Stimulated activated CD4-positive, alpha-beta T cell treated with anti-CD3 and anti-CD28 coated beads, TNF-alpha, amount 100 ng/mL, for 4 hours (primary cell): ENCODE measurements at places on chromosomes 3 and 15.
A peak's percentile ranks its signal among the peaks of the same experiment; 100 is the strongest.

- DNase-seq, result no peak
Observed at GRCh38 chr3:147412917-147413685, 3.9 kb downstream of the ZIC1 start.

GRCh38 chr3:132730891-132731580 is 8.8 kb upstream of the NPHP3 start:
- no peak for DNase-seq

- no peak for DNase-seq
Observed at GRCh38 chr3:134708671-134709070, 57.8 kb upstream of the KY start.

DNA sequence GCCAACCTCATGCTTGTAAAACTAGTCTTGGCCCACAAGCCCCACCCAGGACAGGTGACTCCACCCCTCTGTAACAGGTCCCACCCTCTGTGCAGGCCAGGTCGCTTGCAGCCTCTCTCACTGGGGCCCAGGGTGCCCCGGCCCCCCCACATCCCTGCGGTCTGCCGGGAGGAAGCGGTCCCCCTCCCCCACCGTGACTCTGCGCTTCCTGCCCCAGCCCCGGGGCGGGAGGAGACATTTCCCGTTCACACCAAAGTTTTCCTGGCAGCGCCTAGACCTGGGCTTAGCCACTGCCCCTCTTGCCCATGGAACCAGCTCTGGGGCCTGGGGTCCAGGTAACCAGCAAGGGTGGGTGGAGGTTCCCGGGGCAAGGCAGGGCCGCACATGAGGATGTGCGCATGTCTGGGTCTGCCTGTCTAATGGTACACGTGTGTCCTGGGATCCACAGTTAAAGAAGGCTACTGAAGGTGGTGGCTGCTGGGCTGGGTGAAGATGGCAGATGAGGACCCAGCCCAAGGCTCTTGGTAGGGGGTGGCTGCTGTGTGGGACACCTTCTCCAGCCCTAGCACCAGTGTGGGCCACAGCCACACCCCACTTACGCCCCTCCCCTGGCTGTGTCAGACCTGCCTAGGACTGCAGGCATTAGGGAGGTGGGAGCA is 8.4 kb downstream of the NBEAL2 start:
- DNase-seq, result peak; percentile 71

- DNase-seq, result no peak
Observed at GRCh38 chr15:50244153-50244552, 21.4 kb downstream of the HDC start.

DNA sequence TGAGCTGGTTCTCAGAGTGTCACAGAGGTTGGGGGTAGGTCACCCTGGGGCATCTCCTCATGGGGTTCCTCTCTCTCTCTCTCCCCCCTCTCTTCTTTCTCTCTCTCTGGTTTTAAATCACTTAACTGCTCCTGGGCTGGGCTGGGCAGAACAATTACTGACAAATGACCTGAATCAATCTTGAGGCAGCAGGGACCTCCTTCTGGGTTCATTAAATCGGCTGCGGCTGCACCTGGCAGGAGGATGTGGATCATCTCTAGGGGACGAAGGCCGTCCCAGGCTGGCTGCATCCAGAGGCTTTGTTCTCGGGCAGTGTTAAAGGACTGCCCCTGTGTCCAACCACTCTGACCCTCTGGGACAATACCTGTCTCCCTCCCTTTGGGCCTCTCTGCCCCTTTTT is 143.1 kb downstream of the TLE3 start:
- DNase-seq, result no peak

- no peak for DNase-seq
Observed at GRCh38 chr15:99956022-99956775, 223.0 kb upstream of the LYSMD4 start.

- DNase-seq, result no peak
Observed at GRCh38 chr3:71142441-71143161, 440.9 kb downstream of the FOXP1 start.

GRCh38 chr3:27454914-27455313 is 29.3 kb downstream of the SLC4A7 start:
- no peak for DNase-seq

DNA sequence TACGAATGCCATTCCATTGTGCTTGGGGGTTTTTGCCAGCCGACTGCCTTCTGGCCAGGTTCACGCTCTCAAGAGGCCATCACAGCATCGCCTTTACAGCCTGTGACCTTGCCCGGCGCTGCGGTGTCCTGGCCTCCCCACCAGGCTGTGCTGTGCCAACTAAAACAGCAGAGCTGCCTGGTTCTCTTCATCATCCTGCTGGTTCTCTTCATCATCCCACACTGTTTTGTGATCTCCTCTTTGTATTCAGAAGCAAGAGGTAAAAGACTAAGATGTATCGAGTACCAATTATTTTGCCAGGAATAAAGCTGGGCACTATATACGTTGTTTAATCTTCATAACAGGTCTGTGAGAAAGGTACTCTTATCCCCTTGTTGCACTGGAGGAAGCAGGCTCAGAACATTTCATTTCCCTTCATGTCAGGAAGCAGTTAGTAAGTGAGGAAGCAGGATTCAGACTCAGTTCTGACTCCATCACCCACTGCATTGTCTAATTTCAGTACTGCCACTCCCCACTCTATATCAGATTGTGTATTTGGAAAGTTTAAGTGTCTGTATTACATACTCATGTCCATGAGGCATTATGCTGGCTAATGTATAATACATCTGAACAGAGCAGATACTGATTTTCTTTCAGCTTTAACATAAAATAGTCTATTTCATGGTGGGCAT is 92.7 kb downstream of the LRRC28 start:
- DNase-seq, result peak; percentile 38

- DNase-seq, result no peak
Observed at GRCh38 chr3:10408680-10409079, 87.8 kb upstream of the SEC13 start.

DNA sequence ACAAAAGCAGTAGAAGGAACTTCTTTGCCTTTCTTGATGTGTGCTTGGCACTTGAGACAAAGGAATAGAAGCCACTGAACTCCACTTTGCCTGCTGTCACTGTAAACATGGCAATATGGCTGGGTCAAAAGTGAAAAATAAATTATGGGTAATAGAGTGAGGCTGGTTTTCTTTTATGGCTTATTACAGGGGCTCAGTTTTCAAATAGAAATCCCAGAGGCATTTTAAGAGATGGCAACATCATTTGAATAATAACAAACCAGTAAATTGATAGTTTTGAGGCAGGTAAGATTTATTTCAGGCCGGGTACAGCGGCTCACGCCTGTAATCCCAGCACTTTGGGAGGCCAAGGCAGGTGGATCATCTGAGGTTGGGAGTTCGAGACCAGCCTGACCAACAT is 2.8 kb downstream of the C3orf52 start:
- no peak for DNase-seq

GRCh38 chr15:86741917-86742316 is 662.2 kb downstream of the AGBL1 start:
- DNase-seq, result no peak

GRCh38 chr3:193569119-193569518 is 14.4 kb upstream of the ATP13A4 start:
- DNase-seq, result no peak

- DNase-seq, result no peak
Observed at GRCh38 chr3:126197854-126198584, 17.6 kb upstream of the ALDH1L1 start.

DNA sequence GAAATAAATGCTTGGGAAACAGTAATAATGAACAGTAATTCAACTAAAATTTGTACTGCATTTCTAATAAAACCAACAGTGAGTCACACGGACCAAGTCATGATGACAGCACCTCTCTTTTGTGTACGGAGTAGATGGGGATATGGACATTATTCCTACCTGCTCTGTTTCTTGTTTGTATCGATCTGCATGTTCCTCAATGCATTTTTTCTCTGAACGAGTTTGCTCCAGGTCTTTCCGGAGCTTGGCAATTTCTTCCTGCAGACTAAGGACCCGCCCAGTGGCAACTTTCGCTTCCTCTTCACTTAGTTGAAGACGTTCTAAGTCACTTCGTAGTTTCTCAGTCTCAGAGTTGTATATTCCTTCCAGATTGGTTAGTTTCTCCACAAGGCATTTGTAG is 74.4 kb upstream of the MYO5C start:
- no peak for DNase-seq

DNA sequence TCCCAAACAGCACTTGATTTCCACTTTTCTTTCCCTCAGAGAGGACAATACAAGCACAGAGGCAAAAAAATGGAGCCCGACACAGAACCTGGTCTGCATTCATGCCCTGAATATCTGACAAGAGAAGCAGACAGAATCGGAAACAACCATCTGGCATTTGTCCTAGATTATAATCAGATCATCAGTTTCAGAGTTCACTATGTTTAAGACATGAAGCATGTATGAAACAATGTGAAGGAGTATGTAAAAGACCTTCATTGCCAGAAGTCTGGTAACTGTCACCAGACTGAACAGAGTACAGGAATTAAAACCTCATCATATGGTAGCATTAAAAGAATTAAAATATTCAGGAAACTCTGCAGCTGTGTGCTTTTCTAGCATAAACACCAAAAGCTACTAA is 65.0 kb downstream of the SETD2 start:
- no peak for DNase-seq

DNA sequence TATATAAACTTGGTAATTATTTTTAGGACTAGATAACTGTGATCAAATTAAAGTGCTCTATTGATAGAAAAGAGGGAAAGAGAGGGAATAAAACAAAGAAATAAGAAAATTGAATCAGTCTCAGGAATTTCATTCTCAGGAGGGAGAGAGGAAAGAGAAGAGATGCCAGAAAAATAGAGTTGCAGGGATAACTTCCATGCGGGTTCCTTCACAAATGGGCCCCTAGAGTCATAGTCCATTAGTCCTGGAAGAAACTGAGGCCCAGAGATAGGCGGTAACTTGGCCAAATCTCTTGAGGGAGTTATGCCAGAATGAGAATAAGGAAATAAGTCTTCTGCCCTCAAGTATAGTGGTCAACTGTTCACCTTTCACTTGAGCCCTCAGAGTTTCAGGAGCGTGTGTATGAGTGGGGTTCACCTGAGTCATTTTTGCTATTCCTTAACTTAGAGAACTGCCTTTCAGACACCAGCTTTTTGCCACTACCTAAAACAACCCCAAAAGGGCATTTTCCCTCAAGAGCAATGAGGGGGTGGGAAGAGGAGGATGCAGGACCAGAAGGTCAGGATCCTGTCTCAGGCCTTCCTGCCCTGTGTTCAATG is 192.6 kb downstream of the MEX3B start:
- DNase-seq, result no peak

- DNase-seq, result no peak
Observed at GRCh38 chr3:98240131-98240530, 23.9 kb upstream of the OR5H6 start.

DNA sequence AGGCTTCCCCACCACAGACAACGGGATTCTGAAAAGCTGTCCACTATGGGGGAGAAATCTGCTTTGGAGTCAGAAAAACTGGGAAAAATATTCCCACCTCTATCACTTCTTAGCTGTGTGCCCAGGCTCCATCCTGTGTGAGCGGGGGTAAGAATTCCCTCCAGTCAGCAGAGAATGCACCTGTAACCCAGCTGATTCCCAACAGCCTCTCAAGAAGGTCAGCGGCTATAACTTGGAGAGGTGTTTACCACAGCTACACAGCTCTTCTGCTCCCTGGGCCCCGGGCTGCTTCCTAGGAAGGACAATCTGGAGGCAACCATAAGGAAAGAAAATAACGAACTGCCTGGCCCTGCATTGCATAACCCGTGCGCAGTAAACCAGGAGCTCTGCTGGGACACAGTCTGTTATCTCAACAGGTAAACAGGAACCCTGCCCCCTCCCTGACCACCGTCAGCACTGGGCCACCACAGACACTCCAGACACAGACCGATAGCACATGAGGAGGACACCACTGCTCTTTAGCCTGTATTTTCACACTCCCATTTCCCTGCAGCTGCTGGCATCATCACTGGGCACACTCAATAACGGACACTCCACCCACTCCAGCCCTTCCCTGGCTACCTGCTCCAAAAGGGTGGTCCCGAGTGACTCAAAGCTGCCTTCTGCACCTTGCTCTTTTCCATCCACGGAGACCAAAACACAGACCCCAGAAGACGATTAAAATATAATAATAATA is 2.1 kb downstream of the RAB43 start:
- no peak for DNase-seq

GRCh38 chr3:7075901-7076300 is 215.0 kb downstream of the GRM7 start:
- no peak for DNase-seq

DNA sequence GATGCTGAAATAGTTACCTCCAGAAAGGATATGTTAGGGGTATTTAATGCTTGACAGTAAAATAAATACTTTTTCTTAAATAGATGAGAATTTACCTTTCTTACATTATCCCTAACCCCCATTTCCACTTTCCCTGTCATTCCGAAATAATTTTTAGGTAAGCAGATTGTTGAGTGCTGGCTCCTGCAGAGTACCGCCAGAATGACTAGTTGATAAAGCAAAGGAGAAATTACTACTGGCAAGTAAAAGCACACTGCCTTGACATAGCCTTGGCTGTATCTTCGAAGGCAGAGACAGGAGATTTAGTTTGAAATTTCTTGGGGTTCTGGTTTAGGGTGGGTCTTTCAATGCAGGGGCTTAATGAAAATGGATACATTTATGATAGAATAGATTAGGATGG is 40.8 kb downstream of the LRRC49 start:
- DNase-seq, result no peak

GRCh38 chr3:78338405-78338804 is 1298.5 kb downstream of the ROBO2 start:
- DNase-seq, result no peak

DNA sequence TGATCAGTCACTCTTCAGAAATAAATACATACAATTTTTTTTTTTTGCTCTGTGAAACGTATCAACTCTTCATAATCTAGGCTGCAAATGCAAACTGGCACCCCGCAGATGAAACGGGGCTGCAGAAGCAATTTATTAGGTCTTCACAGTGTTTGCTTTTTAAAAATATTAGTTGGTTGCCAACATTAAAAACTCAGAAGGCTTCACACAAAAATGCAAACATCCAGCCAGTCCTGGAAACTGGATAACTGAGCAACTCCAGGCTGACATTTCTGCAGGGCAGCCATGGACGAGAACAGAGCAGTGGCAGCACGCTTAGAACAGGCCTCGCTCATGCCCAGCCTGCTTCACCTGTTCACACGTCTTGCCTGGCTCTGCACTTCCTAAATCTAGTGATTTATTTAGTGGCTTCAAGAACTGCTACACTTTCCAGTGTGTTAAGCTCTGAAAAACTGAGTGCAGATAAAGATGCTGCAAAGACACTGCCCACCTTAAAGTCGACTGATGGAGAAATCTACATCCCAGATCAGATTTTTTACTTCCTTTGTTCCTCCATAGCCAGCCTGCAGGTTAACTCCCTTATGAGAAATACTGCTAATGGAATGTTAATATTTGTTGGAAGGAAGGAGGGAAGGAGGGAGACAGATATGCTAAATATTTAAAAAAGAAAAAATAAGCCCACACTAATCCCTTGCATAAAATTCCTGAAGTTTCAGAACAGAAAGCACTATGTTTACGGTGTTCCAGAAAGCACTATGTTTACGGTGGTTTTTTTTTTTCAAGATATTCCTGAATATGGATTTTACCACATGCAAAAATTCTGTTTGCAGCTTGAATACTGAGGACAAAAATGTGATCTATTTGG is 53.6 kb downstream of the SETMAR start:
- no peak for DNase-seq
